GM23338 (cell line): ENCODE measurements at places on chromosomes 5 and 9. TPM values are rescaled to one million over a fixed set of nuclear protein-coding genes. Genes with fewer than 3 reads are reported as not detected.

DNA sequence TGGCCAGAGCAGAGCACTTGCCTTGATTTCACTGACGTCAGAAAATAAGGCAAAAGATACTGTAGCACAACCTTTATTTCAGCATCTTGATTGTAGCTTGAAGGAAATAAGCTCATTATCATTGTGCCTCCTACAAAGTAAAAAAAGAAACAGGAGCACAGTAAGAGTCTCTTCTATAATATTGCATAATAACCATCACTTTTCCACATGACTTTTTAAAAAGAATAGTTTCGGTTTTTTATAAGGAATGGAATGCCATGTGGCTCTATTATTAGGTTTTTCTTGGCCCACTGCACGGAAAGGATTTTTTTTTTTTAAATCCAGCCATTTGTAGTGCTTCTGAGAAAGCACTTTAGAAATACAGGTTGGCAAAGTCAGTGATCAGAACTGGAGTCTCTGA, 655.3 kb downstream of the LRRC70 start:
- DNase-seq: no peak

DNA sequence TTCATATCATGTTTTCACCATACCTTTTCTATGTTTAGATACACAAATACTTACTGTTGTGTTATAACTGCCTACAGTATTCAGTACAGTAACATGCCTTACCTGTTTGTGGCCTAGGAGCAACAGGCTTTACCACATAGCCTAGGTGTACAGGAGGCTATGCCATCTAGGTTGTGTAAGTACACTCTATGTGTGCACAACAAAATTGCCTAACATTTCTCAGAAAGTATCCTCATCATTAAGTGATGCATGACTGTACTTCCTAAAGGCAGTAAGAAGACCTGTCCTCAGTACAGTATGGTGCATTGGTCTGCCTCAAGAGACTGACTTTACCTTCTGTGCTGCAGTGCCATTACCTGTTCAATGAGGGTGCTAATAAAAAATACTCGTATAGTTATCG, 7.9 kb downstream of the TXN start:
- DNase-seq: no peak

- peak; percentile 70 for DNase-seq
Observed at GRCh38 chr9:7844242-7844641, 44.7 kb upstream of the DMAC1 start.

The SHOC1 gene
- 0.21 and 0.39 TPM in 2 replicates for polyA plus RNA-seq

The PTGR1 gene
- polyA plus RNA-seq: 15.3 and 19.1 TPM in 2 replicates

GRCh38 chr5:135488727-135489465, 36.7 kb upstream of the TIFAB start:
- peak; percentile 94 for DNase-seq

GRCh38 chr9:129382281-129383018, 204.4 kb upstream of the IER5L start:
- no peak for DNase-seq

DNA sequence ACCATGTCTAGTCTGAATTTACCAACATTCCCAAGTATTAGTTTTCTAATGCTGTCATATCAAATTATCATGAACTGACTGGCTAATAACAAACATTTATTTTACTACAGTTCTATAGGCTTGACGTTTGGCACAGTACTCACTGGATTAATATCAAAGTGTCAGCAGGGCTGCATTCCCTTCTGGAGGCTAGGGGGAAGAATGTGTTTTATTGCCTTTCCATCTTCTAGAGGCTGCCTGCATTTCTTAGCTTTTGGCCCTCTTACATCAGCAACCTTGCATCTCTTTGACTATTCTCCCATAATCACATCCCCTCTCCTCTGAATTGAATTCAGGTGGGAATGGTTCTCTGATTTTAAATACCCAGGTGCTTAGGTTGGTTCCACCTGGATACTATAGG, 84.7 kb downstream of the EDIL3 start:
- DNase-seq: no peak

DNA sequence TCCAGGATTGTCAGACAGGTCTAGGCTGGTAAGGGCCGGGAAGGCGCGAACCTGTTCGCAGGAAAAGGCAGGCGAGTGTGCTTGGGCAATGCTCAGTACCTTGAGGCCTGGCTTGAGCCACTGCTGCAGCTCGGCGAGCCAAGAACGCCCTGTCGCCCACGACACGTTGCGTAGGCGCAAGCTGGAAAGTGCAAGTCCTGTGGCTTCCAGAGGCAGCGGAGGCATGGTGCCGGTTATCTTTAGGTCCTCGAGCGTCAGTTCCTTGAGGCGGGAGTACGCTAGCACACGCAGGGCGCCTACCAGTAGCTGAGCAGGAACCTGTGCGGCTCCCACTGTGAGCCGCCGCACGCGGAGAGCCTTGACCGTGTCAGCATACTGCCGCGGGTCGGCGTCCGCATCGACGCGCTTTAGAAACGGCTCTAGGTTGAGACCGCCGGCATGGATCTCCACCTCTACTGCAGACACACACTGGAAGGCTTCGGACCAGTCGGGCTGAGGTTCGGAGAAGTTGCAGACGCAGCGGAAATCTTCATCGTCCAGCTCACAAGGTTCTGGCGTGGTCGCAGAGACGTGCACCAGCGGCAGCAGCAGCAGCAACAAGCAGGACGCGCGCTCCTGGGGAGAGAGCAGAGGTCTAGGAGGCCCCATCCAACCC, 482 bp downstream of the CD14 start:
- peak; percentile 23 for DNase-seq
